ENCODE measurements at places on chromosomes 16 and 17.

DNA sequence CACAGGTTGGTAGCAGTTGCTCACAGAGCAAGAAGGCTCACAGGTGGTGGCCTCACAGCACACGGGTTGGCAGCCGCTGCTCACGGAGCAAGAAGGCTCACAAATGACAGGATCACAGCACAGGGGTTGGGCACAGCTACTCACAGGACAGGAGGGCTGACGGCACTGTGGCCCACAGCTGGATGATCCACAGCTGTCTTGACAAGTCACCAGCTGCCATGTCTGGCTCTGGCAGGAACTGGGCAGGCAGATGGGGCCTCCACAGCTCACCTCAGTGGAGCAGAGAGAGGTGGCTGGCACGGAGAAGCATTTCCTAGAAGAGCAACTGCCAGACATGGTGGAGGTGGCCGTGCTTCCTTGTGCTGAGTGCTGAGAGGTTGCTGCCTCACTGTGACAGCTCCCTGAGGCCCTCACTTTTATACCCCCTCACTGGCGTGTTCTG lies at the start of gene KRTAP16-1:
Gene KRTAP16-1 (minus strand): TSS at position 392 of the 442 bp plus-strand sequence. CDS start 56 bp downstream, at position 336.
- no peak for DNase-seq

GRCh38 chr16:48365025-48365600 lies 20.1 kb downstream of the SIAH1 start:
- DNase-seq: no peak

DNA sequence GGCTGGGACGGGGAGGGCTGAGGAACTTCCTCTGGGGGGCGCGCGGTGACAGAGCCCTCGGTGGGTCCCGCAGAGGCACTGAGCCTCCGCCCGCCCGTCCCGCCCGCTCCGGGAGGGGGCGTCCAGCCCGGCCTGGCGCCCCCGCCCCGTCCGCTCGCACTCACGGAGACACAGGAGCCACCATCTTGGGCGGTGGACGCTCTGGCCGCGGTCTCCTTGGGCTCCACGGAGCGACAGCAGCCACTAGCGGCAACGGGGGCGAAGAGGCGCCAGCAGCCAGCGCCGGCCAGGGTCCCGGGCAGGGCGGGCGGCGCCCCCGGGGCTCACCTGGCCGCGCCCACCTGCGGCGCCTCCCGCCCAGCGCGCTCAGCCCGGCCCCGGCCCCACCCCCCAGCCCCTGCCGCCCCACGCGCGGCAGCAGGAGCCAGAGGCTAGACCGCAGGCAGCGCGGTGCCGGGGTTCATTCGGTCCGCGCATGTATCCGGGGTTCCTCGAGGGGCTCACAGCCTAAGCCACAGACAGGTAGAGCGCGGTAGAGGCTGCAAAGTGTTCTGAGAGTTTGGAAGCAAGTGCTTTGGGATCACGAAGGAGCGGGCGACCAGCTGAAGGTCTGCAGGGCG lies at the start of gene C17orf113:
Gene C17orf113 (minus strand): TSS at position 209 of the 620 bp plus-strand sequence. CDS start 7,225 bp downstream, outside the sequence.
- DNase-seq: peak; percentile 53

DNA sequence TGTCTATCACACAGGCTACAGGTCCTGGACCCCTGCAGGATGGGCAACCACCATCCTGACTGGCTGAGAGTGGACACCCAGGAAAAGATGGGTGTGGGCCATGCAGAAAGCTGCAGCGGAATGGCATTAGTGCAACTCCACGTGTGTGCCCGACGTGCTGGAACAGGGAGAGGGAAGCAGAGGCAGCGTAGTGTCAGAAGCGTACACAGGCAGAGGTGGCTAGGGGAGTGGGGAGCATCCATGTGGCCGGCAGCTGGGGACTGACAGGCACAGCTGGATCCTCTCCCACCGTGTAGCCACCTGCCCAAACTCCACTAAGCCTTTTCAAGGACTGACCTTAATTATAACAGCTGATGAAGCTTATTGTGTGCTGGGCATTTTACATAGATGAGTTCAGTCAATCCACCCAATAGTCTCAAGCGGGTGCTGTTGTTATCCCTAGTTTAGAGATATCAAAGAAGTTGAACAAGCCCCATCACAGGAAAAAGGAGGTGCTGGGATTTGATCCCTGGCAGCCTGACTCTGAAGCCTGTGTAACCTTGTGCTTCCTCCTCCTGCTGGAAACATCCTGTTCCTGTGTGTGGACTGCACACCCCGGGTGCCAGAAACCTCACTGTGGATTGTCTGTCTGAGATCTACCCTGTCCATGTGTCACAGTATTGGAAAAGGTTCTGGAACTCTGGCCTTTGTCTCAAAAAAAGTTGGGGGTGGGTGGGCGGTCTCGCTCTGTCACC lies 114.0 kb downstream of the PRKCA start:
- DNase-seq: no peak

DNA sequence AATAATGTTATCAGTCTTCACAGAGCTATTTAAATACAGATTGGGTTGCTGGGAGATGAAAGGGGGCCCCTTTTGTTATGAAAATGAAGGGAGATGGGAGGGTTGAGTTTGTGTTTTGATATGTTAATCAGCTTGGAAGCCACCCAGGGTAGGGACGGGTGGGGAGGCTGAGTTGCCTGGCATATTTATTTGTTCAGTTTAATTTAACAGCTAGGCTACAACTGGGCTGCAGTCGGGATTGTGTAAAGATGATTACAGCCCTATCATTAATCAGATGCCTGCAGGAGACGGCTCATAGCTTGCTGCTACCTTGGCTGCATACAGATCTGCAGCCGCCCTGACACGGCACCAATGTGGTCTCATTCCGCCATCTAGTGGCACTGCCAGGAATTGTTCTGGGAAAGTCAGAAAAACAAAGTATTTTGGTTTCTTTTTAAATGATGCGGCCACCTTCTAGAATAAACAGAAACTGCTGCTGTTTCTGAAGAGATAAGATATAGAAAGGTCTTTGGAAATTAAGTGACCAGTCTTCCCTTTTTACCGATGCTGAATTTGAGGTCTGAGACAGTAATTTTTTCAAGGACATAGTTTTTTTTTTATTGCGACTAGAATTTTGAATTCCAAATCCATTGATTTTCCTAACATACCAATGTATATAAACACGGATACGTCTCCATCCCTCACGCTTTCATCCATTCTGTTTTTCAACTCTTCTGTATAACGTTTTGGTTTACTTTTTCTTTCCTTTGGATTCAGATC lies 458.0 kb upstream of the ASIC2 start:
- peak; percentile 78 for DNase-seq

GRCh38 chr17:3983606-3984484 lies 19.6 kb upstream of the ATP2A3 start:
- no peak for DNase-seq

GRCh38 chr17:34169496-34169895 lies 85.6 kb upstream of the CCL2 start:
- no peak for DNase-seq

- no peak for DNase-seq
Measured at GRCh38 chr16:4664538-4665418, 28.6 kb upstream of the NUDT16L1 start.

DNA sequence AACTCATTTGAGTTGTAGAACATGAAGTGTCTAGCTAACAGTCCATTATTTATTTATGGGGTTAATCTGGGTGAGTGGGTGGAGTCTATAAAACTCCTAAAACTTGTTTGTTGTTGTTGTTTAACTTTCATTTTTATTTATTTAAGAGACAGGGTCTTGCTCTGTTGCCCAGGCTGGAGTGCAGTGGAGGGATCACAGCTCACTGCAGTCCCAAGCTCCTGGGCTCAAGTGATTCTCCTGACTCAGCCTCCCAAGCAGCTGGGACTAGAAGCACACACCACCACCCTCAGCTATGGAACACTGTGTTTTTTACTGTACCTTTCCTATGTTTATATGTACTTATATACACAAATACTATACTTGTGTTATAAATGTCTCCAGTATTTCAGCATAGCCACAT lies 77.8 kb upstream of the CLEC18B start:
- DNase-seq: no peak

- no peak for DNase-seq
Measured at GRCh38 chr16:23107117-23107516, 42.1 kb downstream of the USP31 start.
